Activated CD8-positive, alpha-beta T cell treated with anti-CD3 and anti-CD28 coated beads, Interleukin-2, amount 10 ng/mL, durations not matched to agents 7 days and 5 days (primary cell): ENCODE measurements at places on chromosomes 3 and 15. TPM values are rescaled to one million over a fixed set of nuclear protein-coding genes. Genes with fewer than 3 reads are reported as not detected.

- peak; percentile 56 for DNase-seq
Measured at GRCh38 chr3:124217542-124217941, 225.6 kb upstream of the ROPN1 start.

DNA sequence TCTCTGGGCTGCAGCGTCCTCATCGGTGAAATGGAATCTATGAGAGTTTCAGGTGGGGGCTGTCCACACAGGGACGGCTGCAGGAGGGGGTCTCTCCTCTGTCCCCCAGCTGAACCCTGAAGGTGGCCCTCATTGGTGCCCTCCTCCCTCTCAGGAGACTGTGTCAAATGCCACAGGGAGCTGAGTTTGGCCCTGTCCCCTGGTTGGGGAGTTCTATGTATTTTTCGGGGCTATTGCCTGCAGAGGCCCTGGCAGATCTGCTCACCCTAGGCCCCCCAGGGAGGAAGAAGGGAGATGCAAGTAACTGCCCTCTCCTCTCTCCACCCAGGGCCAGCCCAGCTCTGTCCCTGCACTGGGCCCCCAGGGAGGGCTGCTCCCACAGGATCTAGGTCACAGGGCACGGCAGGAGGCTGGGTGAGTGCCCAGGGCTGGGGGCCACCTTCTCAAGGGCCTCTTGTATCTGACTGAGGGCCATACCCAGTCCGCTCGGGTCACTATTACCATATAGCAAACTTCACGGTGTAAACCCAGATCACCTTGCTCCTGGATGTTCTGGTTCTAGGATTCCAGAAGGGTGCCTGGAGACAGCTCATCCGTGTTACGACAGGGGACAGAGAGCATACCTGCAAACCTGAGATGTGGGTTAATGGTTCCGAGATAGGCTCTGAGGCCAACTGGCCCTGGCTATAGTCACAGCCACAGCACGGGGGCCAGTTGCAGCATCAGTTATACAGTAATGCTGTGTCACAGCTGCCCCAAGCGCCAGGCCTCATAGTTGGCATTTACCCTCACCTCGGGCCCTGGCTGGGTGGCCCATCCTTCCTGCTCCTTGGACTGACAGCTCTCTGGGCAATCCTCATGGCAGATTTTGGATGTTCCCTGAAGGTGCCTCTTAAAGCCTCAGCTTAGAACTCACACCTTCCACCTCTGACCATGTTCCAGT is 102.4 kb upstream of the PRR23E start:
- no peak for DNase-seq

DNA sequence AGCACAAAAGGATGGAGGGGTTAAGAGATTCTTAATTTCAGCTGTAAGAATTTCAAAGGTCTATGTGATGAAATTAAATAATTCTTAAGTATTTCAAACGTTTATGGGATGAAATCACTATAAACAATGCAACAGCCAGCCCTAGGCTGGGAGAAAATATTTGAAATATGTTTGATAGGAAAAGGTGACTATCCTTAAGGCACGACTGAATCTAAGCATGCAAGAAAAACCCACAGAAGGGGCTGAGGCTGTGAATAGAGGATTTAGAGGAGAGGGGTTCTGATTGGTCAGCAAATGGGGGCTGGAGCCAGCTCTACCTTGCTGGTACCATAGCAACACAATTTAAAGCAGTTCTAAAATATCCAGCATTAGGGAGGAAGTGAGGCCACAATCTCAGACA is 220.8 kb upstream of the ATP10A start:
- no peak for DNase-seq

DNA sequence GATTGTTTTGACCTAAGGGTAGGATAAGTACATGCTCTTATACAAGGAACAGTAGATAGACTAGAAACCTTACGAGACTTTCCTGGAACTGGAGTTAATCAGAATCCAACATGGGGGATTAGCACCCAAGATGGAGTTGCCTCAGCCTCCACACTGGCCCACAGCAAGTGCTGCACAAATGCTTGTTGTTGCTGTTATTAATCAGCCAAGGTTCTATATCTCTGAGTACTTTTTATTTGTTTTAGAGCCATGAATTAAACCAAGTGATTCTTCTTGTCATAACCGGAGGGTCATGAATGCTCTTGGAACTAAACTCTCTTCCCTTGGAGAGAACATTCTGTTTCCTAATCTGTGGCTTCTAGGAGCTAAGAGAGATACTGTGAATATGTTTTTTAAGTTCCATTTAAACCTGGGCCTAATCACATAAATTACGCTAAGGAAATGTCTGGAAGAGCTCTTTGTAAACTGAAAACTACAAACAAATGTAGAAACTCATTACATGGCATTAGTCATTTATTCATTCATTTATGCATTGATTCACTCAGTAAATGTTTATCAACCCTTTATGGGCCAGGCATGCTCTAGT is 5.7 kb upstream of the IL16 start:
- DNase-seq: no peak

DNA sequence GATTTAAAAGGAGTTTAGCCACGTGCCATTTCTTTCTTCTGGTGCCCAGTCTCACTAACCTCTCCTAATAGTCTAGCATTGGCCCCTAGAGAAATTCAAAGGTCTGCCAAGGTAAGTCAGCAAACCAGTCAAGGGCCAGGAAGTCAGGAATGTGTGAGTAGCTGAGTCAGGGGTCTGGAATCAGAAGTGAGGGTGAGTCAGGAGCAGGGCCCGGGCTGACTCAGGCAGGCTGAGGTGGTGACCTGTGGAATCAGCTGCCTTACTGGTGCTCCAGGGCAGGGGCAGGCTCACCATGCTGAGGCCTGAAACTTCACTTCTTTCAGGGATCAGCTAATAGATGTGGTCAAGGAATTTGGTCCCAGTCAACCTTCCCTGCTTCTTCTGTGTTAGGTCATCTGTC is 105.8 kb upstream of the MYZAP start:
- DNase-seq: no peak

GRCh38 chr3:74676-75243 is 121.8 kb upstream of the CHL1 start:
- DNase-seq: no peak

DNA sequence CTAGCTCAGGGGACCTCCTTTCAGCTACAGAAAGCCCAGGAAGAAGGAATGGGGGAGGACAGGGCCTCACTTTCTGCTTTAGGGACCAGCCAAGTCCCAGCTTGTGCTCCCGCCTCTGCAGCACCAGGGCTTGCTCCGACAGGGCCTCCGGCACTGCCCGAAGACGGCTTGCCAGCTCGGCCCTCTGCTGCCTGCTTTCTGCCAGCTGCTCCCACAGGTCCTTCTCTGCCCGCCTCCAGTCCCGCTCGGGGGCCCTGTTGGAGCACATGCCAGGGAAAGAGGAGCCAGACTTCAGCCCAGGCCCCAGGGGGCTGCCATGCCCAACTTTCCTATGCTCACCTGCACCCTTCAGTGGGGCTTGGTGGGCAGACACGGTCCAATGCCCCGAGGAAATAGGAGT is 4.3 kb upstream of the CLK3 start:
- no peak for DNase-seq

- no peak for DNase-seq
Measured at GRCh38 chr3:181384970-181385369, 326.8 kb upstream of the SOX2 start.

DNA sequence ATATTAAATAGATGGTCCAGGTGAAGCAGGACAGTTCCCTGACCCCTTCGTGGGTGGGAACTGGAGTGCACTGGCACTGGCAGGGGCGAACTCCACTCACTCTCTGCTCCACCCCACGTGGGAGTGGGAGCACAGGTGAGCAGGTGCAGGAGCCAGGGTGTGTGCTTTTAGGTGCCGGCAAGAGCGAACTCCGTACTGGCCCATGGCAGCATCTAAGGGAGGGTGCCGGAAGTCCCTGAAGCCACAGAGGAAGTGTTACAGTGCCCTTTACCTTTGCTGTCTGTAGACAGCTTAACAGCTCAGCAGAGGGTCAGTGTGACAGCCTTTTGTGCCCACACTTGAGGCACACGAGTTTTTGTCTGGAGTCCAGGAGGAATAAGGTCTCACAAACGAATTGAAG is 26.7 kb upstream of the PIAS1 start:
- DNase-seq: no peak

DNA sequence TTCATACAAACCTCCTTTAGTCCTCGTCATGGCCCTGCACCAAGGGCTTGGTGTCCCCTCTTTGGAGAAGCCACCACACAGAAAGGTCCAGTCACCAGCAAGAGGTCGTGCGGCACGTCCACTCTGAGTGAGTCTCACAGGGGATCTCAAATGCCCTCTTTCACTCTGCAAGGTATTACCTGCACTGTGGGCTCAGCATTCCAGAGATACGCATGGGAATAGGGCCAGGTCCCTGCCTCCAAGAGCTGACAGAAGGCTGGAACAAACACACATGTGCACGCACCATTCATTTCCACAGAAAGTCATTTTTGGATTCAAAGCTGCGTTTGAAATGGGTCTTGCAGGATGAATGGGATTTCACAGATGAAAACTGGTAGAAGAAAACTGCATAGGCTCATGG is 50.4 kb upstream of the TJP1 start:
- no peak for DNase-seq

DNA sequence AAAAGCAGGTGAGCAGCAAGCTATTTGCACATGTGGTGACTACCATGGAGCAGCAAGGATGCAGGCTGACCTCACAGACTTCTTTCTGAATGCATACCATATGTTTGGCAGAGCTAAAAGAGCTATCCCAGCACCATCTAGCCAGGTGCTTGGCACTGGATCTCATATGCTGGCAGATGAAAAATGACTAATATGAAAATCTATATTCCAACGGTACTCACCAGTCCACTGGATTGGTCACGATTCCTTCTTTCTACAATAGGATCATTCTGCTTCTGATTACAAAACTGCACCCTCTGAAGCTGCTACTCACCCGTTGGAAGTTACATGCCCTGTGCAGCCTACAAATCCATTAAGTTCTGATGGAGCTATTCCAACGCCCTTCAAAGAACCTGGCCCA is 714.3 kb upstream of the CFAP20DC start:
- DNase-seq: no peak

GRCh38 chr3:11091088-11091590 is 63.2 kb upstream of the HRH1 start:
- DNase-seq: no peak

PLA2G4E gene
- total RNA-seq: not detected

GOLGA8T gene
- 1.3 TPM for total RNA-seq

SV2B gene
- total RNA-seq: not detected

SLC2A2 gene
- not detected for total RNA-seq

COX17 gene
- 62.0 TPM for total RNA-seq
